ENCODE measurements at places on chromosomes 6 and 20.

- DNase-seq: no peak
Observed at GRCh38 chr20:40922865-40923264, 105.8 kb upstream of the TOP1 start.

GRCh38 chr6:24080711-24081110, 45.3 kb upstream of the NRSN1 start:
- no peak for DNase-seq

DNA sequence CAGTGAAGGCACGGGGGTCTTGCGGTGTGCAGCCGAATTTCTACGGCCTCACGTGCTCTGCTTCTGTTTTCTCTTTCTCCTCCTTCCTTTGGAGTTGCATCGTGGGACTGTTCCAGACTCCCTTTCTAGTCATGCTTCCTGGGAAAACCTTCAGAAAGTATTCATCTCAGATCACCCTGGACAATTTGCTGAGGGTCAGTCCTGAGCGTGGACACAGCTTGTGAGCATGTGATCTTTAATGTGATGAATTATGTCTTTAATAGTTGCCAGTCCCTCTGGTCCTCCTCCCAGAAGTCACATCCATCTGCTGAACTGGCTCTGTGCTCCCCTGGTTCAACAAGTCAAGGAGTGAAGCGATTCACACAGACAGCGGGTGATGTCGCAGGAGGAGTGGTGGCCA, 145.0 kb upstream of the PDE10A start:
- DNase-seq: no peak

- no peak for DNase-seq
Observed at GRCh38 chr6:34511915-34512737, 44.0 kb downstream of the SPDEF start.

DNA sequence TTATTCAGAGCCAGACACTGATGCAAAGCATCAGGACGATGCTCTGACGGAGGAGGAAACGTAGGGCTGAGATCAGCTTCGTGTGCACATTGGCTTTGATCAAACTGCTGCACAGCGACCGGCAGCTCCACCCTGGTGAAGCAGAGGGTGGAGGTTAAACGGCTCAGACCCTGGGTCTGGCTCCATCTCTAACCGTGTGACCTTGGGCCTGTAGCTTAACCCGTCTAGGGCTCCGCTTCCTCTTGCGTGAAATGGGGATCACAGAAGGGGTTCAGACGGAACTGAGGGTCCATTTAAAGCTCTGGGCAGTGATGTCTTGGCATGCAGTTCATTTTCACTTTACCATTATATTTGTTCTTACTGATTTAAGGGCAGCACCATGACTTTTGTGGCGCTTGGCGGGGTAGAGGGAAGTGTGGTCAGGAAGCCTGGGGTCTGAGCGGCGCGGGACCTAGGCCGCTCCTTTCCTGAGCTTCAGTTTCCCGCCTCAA, 644 bp downstream of the RBL1 start:
- DNase-seq: no peak

DNA sequence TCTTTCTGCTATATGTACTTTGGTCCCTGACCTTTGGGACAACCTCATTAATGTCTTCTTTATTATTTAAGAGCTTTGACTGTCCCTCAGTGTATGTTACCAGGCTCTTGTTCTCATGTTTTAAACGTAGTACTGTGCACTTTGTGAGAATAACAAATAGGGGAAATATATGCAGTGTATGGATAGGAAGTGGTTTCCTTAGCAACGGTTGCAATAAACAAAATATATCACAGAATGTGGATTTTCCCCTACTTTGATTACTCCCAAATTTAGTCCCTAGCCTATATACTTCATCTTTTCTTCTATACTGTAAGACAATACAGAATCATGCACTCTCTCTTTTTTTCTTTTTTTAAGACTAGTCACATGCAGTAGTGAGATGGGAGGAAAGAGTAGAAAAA, 123.8 kb upstream of the AKIRIN2 start:
- no peak for DNase-seq

- no peak for DNase-seq
Observed at GRCh38 chr6:112539355-112539754, 192.2 kb downstream of the RFPL4B start.

DNA sequence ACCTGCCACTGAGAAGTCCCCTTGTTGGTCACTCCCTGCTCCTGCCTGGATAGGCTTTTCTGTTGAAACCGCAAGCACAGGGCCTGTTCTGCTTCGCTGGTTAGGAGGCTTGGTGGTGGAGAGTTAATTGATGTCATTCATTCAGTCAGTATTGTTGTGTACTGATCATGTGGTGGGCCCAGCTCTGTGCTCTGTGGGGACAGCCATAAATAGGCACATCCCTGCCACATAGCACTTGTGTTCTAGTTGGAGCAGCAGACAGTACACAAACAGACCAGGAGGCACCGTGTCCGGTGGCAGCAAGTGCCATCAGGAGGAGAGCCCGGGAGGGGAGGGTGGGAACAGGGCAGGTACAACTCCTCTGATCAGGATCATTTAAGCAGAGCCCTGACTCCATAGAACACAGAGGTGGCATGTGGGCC, 155.2 kb upstream of the INSM1 start:
- no peak for DNase-seq

- DNase-seq: no peak
Observed at GRCh38 chr20:39676857-39677391, 714.8 kb downstream of the DHX35 start.

DNA sequence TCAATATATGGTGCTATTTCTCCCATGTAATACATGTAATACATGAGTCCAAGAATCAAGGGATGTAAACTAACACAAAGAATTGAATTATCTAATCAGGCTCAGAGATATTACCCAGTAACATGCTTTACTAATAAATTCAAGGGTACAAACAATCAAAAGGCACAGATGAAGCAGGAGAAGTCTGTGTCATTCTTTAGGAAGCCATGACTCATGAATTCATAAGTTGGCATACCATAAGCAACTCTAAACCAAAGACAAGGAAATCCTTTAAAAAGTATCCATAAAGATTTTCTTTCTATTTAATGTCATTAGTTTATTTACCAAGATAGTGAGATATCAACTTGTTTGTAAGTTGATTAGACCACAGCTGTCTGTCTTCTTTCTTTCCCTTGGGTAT, 446.0 kb upstream of the IMPG1 start:
- DNase-seq: no peak

- no peak for DNase-seq
Observed at GRCh38 chr20:60254901-60255411, 296.7 kb downstream of the CDH26 start.

DNA sequence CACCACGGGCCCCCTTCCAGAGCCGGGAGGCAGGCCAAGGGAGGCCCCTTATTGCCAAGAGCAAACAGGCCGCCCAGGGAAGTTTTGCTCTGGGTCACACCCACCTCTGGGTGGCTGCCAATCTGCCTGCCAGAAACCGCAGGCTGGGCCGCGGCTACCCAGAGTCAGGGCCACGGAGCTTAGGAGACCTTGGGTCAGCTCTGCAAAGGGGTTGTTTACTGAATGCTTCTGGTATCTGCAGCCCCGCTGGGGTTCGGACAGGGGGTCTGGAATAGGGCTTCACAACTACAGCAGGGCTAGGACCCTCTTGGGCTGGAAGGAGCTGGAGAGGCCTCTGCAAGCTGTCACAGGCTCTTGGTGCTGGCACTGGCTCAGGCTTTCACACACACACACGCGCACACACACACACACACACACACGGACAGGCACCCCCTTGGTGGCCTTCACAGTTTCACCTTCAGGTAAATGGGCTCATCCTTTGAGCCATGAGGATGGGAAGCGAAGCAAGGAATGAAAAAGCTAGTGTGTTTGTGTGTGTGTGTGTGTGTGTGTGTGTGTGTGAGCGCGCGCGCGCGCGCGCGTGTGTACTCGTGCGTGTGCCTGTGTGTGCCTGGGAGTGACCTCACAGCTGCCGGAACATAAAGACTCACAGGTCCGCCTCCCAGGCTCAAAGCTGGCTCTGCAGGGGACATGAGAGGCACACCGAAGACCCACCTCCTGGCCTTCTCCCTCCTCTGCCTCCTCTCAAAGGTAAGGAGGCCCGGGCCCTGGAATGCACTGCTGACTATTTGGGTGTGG, at the start of gene CCN5:
TSS of gene CCN5 (plus strand) at position 669 of the 798 bp plus-strand sequence. CDS start at position 691, 22 bp downstream.
- no peak for DNase-seq

DNA sequence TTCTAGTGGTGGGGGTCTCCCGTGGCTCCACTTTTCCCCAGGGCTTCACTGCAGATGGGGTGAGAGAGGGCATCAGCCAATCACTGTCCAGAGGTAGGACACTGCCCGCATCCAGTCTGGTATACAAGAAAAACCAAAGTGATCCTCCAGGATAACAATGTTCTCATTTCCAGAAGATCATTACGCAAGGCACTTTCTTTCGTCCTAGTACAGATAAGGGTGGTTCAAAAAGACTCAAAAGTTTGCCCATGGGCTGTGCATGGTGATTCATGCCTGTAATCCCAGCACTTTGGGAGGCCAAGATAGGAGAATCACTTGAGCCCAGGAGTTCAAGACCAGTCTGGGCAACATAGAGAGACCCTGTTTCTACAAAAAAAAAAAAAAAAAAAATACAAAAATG, 16.4 kb downstream of the GMDS start:
- DNase-seq: no peak

DNA sequence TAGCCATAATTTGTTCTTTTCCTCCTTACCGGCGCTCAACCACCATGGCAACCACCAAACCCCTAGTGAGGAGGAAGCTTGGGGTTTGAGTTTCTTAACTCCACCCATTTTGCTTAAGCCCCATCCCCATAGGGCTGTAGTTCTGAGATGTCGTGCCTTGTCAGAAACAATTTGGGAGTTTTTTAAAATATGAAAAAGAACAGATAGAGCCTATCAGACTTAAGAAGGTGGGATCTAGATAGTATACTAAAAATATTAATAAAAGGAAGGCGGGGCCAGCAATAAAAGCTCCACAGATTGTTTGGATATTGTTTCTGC, 5.6 kb downstream of the BRD2 start:
- DNase-seq: no peak

- no peak for DNase-seq
Observed at GRCh38 chr6:16624636-16625290, 136.5 kb downstream of the ATXN1 start.

DNA sequence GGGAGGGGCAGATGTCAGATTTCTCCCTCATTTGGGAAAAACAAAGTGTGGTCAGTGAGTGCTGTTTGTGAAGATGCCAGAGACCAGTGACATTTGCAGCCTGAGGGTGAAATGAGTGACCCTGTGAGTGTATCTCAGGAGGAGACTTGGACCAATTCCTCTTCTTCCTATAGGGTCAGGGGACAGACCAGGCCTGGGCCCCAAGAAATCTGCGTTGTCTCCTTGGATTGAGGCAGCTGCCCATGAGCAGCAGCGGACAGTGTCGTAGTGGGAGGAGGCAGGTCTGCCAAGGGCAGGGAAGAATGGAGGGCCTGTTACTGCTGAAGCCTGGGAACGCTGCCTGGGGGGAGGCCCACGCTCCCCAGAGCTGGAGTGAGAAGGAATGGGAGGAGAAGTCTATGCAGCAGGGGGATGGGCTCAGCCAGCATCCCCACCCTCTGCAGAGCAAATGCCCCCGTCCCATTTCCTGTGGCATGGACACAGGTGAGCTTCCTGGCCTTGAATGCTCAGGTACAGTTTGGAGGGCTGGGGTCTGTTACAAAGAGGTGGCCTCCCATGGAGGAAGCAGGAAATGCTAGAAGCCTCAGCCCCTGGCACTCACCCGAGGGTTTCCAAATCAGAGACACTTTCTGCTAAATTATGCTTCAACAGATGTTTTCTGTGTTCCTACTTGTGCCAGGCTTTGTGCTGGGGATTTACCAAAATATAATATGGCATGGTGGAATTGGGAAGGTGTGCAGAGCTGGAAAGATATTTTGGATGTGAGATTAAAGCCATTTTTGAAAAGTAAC, 29.8 kb downstream of the DAAM2 start:
- no peak for DNase-seq

- DNase-seq: no peak
Observed at GRCh38 chr6:88449770-88450169, 283.6 kb upstream of the CNR1 start.

DNA sequence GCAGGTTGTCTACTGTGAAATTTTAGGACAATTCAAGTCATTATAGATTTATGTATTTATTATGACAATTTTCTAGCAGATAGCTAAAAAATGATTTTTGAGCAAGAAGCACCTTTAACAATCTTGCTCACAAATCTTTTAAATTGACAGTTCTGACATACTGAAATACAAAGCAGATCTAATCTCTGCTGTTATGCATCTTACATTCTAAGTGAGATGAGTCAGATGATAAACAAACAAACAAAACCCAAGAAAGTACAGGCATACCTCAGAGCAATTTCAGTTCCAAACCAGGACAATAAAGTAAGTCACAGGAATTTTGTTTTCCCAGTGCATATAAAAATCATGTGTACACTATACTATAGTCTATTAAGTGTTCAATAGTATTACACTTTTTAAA, 430.7 kb upstream of the PTCHD4 start:
- DNase-seq: no peak

GRCh38 chr6:3221578-3221977, 5.9 kb downstream of the TUBB2B start:
- DNase-seq: no peak

GRCh38 chr6:26232306-26232939, 132.6 kb upstream of the BTN3A2 start:
- DNase-seq: no peak

DNA sequence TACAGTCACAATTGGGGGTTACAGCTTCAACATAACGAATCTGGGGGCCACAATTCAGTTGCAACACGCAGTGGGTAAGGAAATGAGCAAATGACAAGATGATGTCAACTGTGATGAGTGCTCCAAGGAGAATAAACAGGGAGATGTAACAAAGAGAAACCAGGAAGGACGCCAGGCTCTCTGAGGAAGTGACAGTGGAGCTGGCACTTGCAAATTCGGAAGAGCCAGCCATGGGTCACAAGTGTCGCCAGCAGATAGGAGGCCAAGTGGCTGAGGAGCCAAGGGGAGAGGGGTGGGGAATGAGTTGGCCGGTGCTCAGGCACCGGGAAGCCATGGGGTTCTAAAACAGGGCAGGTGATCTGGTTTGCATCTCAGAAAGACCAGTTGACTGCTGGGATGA, 136.4 kb downstream of the EYA2 start:
- no peak for DNase-seq

DNA sequence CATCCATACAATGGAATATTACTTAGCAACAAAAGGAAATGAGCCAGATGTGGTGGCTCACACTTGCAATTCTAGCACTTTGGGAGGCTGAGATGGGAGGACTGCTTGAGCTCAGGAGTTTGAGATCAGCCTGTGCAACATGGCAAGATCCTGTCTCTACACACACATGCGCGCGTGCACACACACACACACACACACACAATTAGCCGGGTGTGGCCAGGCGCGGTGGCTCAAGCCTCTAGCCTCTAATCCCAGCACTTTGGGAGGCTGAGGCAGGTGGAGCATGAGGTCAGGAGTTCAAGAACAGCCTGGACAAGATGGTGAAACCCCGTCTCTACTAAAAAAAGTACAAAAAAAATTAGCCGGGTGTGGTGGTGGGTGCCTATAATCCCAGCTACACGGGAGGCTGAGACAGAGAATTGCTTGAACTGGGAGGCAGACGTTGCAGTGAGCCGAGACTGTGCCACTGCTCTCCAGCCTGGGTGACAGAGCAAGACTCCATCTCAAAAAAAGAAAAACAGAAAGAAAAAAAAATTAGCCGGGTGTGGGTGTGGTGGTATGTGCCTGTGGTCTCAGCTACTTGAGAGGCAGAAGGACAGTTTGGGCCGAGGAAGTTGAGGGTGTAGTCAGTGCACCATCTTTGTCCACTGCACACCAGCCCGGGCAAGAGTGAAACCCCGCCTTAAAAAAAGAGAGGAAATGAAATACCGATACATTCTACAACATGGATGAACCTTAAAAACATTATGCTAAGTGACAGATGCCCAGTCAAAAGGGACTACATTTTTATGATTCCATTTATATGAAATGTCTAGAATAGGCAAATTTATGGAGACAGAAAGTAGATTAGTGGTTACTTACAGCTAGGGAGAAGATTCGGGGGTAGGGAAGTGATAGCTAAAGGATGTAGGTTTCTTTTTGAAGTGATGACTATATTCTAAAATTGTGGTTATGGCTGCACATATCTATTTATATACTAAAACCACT, 52.5 kb downstream of the RBL1 start:
- DNase-seq: no peak

Measured in glutamatergic neuron (in vitro differentiated cells).